Activated CD4-positive, alpha-beta T cell treated with anti-CD3 and anti-CD28 coated beads for 48 hours (primary cell): ENCODE measurements at places on chromosomes 12 and 14.
A peak's percentile ranks its signal among the peaks of the same experiment; 100 is the strongest.

GRCh38 chr12:85156569-85156968 lies 120.4 kb downstream of the LRRIQ1 start:
- DNase-seq = no peak

DNA sequence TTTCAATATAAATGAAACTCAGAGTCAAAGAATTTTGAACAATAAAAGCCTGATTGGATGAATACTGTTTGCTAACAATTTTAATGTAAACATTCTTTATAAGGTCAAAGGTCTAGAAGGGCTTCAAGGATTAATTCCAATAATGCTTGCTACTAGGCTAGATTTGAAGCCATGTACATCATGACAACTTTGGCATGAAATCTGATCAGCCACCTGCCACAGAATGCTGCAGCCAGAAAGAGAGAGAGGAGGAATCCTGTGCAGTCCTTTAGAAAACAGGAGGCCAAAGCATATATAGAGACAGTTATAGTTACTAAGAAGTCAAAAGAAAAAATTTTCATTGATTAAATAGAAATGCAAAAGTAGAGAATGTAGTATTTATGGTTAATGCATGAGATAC lies 47.1 kb downstream of the ABCD2 start:
- DNase-seq = no peak

DNA sequence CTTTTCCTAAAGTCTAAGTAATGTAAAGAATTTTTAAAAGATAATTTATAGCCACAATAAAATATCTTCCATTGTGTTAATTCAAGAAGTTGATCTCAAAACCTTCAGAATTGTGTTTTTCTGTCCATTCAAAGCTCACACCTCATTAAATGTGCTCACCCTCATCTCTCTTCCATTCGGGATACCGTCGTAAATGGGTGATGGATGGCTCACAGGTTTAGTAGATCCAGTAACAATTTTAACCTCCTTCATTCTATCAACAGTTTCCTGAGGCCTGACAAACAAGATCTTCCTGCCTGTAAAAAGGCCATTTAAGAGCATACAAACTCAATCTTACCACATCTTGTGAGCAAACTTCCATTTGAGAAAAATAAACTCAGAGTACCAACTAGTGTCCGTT lies 9.4 kb upstream of the FLRT2 start:
- no peak for DNase-seq

DNA sequence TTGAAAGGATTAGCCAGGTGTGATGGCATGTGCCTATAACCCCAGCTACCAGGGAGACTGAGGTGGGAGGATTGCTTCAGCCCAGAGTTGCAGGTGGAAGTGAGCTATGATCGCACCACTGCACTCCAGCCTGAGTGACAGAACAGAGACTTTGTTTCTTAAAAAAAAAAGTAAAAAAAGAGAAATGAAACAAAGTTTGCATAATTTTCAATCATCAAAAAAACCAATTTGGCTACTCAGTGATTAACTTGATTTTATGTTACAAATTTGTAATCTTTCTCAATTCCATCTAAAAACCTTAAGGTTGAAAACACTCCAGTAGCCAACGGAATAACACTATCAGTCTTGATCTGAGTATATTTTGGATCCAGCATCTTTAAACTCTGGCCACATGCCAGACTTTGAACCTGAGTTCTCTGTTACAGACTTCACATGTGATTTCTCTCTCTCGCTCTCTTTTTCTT lies 12.6 kb upstream of the DENND5B start:
- DNase-seq = no peak

GRCh38 chr12:77299001-77299400 lies 233.6 kb upstream of the E2F7 start:
- DNase-seq = no peak

- peak; percentile 57 for DNase-seq
Measured at GRCh38 chr12:94208622-94208966, 60.2 kb downstream of the PLXNC1 start.
